Spleen (tissue), 13 donors: ENCODE measurements at places on chromosomes 11 and 22. TPM values are rescaled to one million over a fixed set of nuclear protein-coding genes. Genes with fewer than 3 reads are reported as not detected.
A peak's percentile ranks its signal among the peaks of the same experiment; 100 is the strongest.

DNA sequence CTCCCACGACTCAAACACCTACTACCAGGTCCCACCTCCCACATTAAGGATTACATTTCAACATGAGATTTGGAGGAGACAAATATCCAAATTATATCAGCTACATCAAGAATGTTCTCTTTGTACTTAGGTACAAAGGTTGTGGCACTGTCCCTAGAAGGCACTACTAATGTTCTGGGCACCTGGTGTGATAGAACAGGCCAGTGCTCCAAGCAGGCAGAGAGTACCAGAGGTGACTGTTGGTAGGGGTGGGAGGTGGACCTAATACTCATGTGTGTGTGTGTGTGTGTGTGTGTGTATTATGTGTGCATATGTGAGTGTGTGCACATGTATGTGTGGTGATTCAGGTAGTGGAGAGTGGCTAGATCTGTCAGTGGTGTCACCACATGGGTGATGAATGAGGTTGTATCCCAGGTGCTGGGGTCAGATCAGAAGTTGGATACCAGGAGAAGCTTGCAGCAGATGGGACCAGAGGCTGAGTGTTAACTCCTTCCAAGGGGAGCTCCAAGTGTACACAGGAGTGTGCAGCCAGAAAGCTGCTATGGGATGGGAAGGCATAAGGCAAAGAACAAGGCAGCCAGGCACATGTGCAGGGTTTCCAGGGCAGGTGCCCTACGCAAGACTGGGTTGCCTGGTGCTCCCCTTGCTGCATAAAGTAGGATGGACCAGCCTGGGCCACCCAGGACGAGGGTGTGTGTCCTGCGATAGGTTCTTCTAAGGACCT is 17.7 kb upstream of the NNMT start:
- peaks cover 28% of the 10 kb centered on the region for H3K4me1 ChIP-seq
- H3K27me3 ChIP-seq, result no peaks in the 10 kb centered on the region
- no peaks in the 10 kb centered on the region for H3K36me3 ChIP-seq
- no peak for DNase-seq

Gene RAB3IL1
- 34.3 TPM for total RNA-seq

DNA sequence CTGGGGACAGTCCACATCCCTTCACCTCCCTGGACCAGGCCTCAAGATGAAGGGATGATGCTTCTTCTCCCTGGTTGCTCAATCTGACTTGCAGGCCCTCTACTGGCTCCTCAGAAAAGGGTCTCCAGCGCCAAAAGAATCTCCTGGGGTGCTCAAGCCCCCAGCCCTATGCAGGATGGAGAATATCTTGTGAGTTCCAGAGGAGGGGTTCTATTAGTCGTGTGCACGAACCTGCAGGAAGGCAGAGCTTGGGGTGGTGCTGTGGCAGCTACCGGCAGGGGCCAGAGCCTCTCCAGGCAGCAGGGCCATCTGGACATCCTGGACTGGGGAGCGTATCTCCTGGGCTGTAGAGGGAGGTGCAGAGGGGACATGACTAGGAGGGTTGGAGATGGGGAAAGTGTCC is 1339.5 kb downstream of the BRD1 start:
- peaks cover 83% of the 10 kb centered on the region for H3K27me3 ChIP-seq
- no peak overlapping the region for H3K27ac ChIP-seq
- H3K4me3 ChIP-seq, result no peak overlapping the region
- peak; percentile 47 for DNase-seq
- no peaks in the 10 kb centered on the region for H3K36me3 ChIP-seq
- peaks cover 13% of the 10 kb centered on the region for H3K4me1 ChIP-seq

GRCh38 chr11:75263944-75264349 is 23.4 kb downstream of the TPBGL start:
- H3K36me3 ChIP-seq, result peaks cover 41% of the 10 kb centered on the region
- peak overlapping the region; percentile 81 for H3K27ac ChIP-seq
- DNase-seq, result peak; percentile 85
- H3K4me1 ChIP-seq, result peaks cover 19% of the 10 kb centered on the region

Gene MYEOV
- total RNA-seq, result 0.52 TPM

DNA sequence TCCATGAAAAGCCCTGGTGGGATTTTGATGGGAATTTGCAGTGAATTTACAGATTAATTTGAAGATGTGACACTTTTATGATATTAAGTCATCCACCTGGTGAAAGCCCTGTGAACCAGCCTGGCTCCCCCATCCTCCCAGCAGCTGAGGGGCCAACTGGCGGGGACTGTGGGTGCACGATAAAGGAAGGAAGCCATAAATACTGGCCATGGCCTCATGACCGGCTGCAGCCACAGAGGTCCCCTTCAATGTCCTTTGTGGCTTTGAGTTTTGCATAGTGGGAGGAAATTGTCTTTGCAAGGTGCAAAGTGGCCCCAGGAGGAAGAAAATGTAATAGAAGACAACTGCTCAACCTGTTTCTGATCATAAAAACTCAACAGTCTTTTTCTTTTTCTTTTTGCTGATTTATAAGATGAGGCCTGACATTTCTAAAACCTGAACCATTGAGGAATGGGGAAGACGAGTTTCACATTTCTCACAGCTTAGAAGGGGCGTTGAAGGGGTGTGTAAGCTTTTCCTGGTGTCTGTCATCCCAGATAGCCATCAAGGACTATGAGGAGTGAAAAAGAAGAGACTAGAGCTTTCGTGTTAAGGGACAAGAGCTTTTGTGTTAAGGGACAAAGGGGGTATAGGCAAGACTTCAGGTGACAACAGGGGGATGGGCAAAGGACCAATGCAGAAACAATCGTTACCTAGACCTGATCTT is 6.3 kb upstream of the NDUFV1 start:
- H3K27ac ChIP-seq, result no peak overlapping the region
- DNase-seq, result peak; percentile 77
